Activated naive CD4-positive, alpha-beta T cell (primary cell): ENCODE measurements at places on chromosomes 5 and 9.

GRCh38 chr9:77764894-77765780, 117.0 kb upstream of the GNA14 start:
- no peak for DNase-seq

DNA sequence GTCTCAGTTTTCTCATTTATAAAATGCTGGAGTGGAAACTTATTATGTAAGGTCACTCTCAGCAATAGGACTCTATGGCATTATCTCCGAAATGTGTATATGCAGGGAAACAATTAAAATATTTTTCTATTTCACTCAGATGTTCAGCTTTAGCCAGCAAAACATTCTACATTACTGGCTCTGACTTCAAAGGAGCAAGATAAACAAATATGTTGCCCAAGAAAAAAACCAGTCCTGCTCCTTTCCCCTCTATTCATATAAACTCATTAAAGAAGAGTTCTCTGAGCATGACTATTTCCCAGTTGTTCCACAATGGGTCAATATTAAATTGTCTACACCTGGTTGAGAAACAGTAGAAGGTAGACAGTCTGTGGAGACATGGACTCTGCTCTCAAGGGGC, 155.0 kb downstream of the NPR3 start:
- DNase-seq: no peak

DNA sequence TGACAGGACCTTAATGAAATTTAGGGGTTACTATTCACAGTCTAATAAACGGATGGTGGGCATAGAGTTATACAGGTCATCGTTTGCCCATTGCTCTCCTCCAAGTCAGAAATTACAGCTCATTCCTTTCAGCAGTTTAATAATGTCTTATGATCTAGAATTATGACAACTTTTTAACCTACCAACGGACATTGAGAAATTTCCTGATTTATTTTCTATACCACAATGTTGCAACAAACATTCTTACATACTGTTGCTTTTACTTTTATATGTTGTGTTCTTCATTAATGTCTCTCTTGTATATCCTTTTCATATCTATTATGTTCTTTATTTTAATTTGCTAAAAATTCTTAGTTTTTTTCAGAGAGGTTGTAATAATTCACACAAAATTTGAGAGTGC, 152.8 kb upstream of the PRLR start:
- DNase-seq: no peak

DNA sequence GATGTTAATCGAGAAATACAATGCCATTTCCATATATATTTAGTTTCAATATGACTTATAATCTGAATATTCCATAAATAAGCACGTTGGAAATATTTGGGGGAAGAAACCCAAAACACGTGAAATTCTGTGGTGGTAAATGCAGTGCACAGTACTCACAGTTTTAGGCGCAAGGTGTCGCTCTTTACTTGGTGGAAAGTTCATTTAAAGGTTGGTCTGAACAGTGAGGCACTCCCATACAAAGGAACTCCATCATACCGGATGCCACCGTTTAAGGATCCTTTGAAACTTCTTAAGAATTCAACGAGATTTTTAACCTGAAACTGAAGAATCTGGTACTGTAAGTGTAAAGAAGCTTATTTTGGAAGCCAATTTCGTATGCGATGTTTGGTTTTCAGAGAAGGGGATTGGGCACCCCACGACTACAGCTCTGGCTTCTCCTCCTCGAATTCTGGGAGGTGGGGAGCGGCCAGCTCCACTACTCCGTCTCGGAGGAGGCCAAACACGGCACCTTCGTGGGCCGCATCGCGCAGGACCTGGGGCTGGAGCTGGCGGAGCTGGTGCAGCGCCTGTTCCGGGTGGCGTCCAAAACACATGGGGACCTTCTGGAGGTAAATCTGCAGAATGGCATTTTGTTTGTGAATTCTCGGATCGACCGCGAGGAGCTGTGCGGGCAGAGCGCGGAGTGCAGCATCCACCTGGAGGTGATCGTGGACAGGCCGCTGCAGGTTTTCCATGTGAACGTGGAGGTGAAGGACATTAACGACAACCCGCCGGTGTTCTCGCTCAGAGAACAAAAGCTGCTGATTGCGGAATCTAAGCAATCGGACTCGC, at the start of gene PCDHA11:
Gene PCDHA11 (plus strand): TSS at position 237 of the 834 bp plus-strand sequence. CDS start 147 bp downstream, at position 384.
- DNase-seq: no peak
